ENCODE measurements at places on chromosomes 2 and 18.

DNA sequence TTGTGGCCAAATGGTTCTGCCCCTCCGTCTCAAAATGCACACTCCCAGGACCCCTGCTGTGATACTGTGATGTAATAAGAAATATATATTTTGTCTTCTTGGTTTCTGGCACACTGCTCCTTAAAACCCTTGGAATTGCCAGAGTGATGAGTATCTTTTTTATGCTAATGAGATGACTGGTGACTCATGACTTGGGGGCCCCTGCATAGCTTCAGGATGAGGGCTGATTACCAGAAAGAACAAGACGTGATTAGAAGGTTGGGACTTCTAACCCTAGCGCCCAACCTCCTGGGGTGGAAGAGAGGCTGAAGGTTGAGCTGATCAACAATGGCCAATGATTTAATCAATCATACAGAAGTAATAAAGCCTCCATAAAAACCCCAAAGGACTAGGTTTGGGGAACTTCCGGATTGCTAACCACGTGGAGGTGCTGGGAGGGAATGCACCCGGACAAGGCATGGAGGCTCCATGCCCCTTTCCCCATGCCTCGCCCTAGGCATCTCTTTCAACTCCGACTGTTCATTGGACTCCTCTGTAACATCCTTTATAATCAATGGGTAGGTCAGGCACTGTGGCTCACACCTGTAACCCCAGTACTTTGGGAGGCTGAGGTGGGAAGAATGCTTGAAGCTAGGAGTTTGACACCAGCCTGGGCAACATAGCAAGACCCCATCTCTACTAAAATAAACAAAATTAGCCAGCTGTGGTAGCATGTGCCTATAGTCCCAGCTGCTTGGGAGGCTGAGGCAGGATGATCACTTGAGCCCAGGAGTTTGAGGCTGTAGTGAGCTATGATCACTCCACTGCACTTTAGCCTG is 89.1 kb downstream of the HS1BP3 start:
- DNase-seq, result no peak

- no peak for DNase-seq
Observed at GRCh38 chr2:49251766-49252165, 97.5 kb upstream of the FSHR start.

DNA sequence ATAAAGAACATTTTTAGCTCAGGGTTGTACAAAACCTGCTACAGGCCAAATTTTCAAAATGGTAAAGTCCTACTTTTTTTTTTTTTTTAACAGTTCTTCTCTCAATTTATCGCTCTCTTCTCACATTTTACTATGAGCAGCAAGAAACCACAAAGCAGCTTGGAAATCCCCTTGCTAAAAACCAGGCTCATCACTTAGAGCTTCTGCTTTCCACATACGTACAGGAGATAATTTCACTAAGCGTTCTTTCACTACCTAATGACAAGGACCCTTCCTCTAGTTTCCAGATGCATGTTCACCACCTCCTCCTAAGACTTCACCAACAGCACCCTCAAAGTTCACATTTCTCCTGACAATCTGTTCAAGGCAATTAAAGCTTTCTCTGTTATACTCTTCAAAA is 294.9 kb upstream of the CYRIA start:
- DNase-seq, result no peak

- no peak for DNase-seq
Observed at GRCh38 chr2:133235968-133236367, 332.3 kb downstream of the NCKAP5 start.

DNA sequence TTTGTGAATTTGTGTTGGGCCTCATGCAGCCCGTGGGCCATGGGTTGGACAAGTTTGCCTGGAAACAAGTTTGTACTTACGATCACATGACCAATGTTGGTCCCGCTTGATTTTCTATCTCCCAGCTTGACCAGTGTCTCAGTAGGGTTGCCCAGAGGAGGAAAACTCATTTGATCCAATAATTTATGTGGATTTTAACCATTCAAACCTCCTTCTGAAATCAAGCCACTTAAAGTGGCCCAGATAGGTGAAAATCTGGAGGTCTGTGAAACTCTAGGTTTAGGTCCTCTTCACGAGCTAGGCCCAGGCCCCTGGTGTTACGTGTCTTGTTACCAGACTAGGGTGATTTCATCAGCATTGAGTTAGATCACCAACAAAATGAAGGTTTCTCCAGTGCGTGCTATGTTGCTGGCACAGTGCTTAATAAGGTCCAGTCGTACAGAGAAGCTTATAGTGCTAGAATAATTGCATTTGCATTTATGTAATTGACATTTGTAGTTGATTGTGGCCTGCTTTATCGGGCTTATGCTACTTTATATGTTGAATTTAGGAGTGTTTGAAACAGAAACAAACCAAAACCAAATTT is 4.4 kb downstream of the ACTR2 start:
- DNase-seq, result no peak

DNA sequence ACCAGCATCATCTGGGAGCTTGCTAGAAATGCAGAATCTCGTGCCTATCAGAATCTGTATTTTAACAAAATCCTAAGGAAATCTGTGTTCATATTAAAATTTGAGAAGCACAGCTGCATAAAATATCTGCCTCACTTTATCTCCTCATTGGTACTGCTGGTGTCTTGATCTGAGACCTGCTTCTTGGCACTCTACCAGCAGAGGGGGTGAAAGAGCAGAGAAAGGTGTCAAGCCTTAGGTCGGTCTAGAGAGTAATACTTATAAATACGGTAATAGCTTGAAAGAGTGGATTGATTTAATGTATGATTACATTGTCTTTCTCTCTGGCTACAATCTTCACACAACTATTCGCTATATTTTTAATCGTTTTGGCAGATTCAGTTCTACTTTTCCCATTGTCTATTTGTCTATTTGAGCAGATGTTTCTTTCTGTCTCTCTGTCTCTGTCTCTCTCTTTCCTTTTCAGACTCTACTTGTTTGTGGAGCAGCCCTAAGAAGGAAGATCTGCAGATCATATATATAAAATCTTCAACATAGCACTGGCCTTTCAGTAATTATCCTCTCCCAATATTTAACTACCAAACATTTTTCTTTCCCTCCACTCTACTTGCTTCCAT is 1.7 kb upstream of the GCG start:
- peak; percentile 39 for DNase-seq

GRCh38 chr2:25306777-25307368 is 34.9 kb downstream of the DNMT3A start:
- no peak for DNase-seq

GRCh38 chr18:13454363-13455150 is 236.0 kb downstream of the LDLRAD4 start:
- no peak for DNase-seq

GRCh38 chr18:24472591-24472990 is 12.2 kb downstream of the HRH4 start:
- DNase-seq, result no peak

- DNase-seq, result no peak
Observed at GRCh38 chr2:97749581-97749980, 36.2 kb downstream of the ZAP70 start.

DNA sequence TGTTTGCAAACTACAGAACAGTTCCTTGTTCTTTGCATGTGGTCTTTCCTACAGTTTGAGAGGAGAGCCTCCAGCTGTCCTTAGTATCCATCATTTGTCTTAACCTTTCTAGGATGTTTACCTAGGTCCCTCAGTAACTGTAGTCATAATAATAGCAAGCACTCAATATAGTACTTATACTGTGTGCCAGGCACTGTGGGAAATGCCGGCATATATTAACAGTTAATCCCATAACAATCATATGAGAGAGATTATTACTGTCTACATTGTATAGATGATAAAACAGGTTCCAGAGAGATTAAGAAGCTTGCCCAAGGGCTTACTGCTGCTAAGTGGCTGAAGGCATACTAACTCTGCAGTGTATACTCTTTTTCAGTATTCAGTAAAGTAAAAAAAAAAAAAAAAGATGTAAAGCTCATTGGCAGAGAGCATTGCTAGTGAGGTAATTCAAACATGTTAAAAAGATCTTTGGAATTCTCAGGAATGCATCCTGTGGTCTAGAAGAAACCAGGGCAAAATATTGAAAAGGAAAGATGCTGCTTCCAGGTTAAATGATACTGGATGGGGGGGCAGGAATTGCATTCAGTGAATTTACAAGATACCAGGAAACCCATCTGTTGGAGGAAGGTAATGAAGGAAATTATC is 72.3 kb downstream of the SPTBN1 start:
- DNase-seq, result no peak

- DNase-seq, result no peak
Observed at GRCh38 chr2:130759906-130760753, 4.8 kb downstream of the AMER3 start.

DNA sequence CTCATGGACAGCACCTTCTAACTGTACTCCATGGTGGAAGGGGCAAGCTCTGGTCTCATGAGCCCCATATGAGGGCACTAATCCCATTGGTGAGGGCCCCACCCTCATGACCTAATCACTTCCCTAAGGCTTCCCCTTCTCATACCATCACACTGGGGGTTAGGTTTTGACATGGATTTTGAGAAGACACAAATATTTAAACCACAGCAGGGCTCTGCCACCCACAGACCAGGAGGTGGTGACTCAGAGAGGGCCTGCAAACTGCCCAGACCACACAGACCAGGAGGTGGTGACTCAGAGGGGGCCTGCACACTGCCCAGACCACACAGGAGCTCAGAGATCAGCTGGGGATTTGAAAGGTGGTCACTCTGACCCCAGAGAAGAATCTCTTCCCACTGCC is 222.0 kb downstream of the KLHL29 start:
- DNase-seq, result no peak

DNA sequence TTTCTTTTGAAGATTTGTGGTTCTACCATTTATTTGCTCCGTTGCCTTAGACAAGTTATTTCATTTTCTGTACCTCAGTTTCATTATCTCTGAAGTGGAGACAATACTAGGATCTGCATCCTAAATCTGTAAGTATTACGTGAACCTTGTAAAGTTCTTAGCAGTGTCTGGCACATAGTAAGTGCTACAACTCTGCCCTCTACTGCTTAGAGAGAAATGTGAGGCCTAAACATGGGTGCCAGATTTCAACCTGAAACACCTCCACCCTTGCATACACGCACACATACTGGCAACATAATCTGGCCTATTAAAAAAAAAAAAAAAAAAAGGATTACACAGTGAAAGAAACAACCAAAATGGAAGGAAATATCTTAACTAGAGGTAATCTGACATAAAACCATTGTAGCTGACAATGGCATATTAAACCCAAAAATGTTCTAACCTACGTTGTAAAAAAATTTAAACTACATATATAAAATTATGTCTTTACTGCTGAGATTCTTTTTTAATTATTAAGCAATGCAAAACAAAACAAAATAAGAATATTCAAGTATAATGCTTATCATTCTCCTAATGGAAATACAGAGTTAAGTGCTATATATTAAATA is 132.6 kb downstream of the MAP2 start:
- DNase-seq, result no peak

DNA sequence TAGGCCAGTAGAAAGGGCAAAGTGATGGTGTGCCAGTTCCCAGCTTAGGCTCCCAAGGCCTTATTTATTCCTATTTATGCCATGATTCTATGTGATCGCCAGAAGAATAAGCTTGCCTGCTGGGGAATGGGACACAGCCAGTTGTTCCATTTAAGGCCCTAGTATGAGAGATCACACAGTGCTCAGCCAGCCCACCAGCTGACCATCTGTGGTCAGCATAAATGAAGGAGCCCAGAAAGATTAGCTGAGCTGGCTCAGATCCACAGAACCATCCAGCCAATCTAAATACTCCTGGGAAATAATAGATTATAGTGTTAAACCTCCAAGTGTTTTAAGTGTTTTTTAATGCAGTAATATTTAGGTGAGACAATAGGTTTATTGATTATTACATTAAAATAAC is 12.6 kb upstream of the L3MBTL4 start:
- DNase-seq, result no peak

GRCh38 chr18:13359210-13359609 is 140.7 kb downstream of the LDLRAD4 start:
- DNase-seq, result no peak

- no peak for DNase-seq
Observed at GRCh38 chr2:238230699-238231098, 9.1 kb downstream of the HES6 start.

DNA sequence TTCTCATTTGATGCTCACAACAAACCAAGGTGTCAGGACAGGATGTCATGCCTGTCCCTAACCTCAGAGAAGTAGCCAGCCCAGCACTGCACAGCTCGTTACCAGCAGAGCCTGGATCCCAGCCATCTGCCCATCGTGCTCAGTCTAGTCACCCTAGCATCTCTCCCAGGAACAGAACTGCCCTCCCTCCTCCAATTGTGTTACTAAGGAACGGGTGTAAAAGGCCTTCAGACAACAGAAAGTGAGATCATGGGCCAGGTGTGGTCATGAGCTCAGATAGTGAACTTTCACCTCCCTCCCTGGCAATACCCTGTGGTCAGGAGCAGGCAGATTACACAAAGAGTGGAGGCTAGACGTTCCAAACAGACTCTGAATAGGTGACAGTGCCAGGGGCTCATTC is 111.8 kb upstream of the PPP1CB start:
- no peak for DNase-seq

DNA sequence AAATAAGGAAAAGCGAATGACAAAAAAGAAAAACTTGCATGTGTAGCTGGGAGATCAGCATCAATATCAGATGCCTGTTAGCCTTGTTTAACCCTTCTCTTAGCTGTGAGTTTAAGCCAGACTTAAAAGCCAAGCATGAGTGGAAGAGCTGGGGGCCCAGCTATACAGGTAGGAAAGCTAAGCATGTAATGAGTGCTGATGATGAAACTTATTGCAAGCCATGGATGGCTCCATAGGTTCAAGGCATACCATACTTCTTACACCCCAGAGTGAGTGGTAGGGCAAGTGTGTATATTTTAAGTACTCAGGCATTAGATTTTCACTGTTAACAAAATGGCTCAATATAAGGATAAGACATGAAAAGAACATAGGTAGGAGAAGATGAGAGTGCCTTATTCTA is 28.0 kb downstream of the RBBP8 start:
- no peak for DNase-seq

DNA sequence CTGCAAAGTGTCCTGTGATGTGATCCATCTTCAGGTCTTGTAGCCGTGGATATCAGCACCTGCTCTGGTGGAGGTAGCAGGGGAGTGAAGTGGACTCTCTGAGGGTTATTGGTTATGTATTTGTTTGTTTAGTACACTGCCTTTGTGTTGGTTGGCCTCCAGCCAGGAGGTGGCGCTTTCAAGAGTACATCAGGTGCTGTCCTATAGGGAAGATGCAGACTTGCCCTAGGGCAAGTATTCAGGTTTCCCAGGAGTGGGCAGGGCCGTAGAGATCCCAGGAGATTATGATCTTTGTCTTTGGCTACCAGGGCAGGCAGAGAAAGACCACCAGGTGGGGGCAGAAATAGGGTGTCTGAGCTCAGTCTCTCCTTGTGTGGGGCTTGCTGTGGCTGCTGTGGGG is 411.8 kb downstream of the SOX11 start:
- no peak for DNase-seq

- no peak for DNase-seq
Observed at GRCh38 chr2:193580176-193580950, 1385.6 kb upstream of the TMEFF2 start.

DNA sequence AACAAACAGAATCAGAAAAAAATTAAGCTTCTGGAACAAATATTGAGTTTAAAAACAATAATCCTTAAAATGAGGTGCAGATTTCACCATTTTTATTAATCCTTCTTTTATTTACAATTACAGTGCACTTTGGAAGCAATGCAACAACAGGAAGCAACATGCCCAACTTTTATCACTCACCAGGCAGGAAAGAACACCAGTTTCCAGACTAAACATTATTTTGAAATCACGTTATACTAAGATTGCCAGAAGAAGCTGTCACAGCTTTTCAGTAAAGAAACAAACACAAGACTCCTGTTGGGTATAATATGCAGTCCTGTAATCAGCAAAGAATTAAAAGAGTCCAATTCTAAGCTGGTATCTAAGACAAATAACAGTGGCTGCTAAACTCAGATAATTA is 137.9 kb upstream of the ZC3H15 start:
- no peak for DNase-seq

All from T-helper 9 cell (primary cell).